GM10248 (cell line): ENCODE measurements at places on chromosomes 5 and 9.
A peak's percentile ranks its signal among the peaks of the same experiment; 100 is the strongest.

DNA sequence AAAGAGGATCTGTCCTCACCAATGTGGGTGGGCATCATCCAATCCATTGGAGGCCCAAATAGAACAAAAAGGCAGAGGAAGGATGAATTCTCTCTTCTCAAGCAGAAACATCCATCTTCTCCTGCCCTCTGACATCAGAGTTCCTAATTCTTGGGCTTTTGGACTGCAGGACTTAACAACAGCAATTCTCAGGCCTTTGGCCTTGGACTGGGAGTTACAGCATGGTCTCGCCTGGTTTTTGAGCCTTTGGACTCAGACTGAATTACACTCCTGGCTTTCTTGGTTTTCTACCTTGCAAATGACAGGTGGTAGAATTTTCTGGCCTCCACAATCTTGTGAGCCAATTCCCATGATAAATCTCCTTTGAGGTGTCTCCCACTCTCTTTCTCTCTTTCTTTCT, 60.5 kb upstream of the CD180 start:
- no peak for DNase-seq

GRCh38 chr5:23013395-23013998, 160.4 kb upstream of the CDH12 start:
- DNase-seq = no peak

- DNase-seq = peak; percentile 54
These were observed 160.7 kb upstream of the DAPK1 start for GRCh38 chr9:87336914-87337333.

DNA sequence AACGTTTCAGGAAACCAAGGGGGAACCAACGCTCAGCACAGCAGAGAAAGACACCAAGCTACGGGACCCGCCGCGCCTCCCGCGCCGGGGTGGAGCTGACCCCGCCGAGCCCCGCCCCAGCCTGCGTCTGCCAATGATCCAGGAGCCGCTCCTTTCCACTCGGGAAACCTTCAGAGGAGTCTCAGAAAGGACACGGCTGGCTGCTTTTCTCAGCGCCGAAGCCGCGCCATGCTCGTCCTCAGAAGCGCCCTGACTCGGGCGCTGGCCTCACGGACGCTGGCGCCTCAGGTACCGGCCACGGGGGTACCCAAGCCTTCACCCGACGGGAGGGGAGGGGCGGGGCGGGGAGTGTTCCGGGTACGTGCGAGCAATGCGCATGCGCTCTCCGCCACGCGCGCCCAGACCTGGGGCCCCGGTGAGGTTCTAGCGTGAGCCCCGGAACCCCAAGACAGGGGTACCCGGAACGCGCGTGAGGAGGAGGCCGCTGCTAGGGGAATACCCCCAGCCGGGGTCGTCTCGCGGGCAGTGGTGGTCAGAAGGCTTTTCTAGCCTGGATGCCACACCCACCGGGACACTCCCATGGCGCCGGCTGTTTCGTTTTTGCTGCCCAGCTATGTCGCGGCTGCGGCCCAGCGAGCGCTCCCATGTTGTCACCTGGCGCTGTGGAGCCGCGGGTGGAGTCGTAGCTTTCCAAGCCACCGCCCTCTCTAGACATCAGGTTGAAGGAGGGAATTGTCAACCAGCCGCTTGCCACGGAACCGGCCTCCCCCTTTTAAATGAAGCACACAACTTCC, at the start of gene NIPSNAP3A:
Gene NIPSNAP3A (plus strand): TSS at position 119 of the 794 bp plus-strand sequence. CDS start 110 bp downstream, at position 229.
- peak; percentile 90 for DNase-seq

- no peak for DNase-seq
These were observed 58.5 kb downstream of the PSD2 start for GRCh38 chr5:139854029-139854605.

DNA sequence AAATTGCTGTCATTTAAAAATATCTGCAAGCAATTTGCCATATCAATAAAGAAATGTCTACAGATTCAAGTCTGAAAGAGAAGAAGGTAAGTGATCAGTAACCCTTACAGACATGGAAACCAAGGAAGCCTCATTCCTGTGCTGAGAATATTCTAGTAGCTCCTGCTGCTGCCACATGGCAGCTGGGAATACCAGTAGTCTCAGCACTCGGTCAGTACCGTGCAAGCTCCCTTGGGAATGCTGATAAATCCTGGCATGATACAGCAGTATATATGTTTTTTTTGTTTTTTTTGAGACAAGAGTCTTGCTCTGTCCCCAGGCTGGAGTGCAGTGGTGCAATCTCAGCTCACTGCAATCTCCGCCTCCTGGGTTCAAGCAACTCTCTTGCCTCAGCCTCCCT, 27.9 kb downstream of the NANS start:
- DNase-seq = no peak

DNA sequence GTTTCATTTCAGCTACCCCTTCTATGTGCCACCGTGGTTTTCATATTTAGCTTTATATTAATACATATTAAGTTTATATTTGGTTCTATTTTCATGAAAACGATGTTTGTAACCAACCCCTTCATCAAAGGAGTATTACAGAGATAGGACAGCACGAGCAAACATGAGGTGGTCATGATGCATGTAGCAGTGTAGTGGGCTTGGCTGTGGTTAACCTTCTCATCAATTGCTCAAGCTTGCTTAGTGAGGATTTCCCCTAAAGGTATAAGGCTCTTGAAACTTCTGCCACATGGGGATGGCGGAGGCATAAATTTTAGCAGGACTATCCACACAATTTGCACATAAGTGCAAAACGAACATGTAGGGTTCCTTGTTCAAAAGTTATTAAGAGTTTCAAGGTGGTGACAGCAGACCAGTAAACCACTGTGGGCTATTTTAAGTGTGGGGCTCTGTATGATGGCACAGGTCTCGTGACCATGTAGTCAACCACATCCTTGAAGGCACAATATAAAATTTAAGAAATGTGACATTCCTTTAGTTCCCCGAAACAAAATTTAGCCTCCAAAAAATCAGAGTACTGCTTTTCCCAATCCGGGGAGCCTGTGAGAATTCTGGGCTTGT, 24.8 kb downstream of the TMEM174 start:
- DNase-seq = no peak

- no peak for DNase-seq
These were observed 213.7 kb downstream of the TMEM38B start for GRCh38 chr9:105908069-105908468.

DNA sequence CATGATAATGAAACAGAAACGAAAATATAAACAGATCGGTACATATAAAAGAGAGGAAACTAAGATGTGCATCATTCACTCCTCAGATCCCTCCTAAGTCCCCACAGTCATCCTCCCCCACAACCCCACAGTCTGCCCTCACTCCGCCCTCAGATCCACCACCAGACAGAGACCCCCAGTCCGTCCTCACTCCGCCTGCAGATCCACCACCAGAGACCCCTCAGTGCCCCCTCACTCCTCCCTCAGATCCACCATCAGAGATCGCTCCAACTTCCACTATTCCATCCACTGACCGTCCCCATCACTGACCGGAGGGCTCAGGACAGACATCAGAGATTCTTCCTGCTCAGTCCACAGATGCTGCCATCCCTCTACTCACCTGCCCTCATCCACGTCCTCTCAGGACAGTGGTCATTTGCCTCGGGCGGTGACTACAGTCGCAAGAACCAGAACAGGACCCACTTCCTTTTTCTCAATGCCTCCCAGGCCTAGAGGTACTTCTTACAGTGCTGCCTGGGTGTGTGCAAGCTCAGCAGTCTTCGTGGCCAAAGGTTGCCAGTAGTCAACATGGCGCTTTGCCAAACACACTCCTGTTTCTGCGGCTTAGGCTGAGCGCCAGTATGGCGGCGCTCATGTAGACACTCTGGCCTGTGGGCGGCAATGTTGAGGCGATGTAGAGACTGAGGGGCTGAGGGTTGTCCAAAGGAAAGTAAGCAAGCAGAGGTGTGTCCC, 8.3 kb upstream of the SPATA31C1 start:
- DNase-seq = no peak

GRCh38 chr9:13284011-13284410, 4.5 kb upstream of the MPDZ start:
- no peak for DNase-seq

- no peak for DNase-seq
These were observed 102.1 kb downstream of the TMEM174 start for GRCh38 chr5:73274881-73275663.

DNA sequence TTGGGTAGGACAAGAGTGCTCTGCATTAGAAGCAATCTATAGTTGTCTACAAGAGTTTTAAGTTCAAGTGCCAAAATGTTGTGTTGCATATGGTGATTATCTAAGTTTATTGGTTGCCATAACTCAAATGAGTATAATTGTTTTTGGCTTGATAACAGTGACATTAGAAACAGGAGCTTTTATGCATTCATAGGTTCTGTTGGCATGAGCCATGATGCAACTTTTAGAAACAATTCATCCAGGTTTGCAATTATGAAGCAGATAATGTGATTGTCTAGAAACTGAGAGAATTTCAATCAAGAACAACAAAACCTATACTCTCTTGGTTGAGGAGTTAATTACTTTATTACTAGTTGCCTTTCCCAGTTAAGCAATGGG, 137.0 kb downstream of the PBX3 start:
- no peak for DNase-seq
